ENCODE measurements at places on chromosomes 11 and 22.

- no peak for DNase-seq
Observed at GRCh38 chr22:25645964-25646363, 81.5 kb downstream of the GRK3 start.

- DNase-seq, result no peak
Observed at GRCh38 chr11:71251761-71252268, 562 bp downstream of the SHANK2 start.

- DNase-seq, result no peak
Observed at GRCh38 chr11:5282628-5283027, 12.9 kb upstream of the HBE1 start.

DNA sequence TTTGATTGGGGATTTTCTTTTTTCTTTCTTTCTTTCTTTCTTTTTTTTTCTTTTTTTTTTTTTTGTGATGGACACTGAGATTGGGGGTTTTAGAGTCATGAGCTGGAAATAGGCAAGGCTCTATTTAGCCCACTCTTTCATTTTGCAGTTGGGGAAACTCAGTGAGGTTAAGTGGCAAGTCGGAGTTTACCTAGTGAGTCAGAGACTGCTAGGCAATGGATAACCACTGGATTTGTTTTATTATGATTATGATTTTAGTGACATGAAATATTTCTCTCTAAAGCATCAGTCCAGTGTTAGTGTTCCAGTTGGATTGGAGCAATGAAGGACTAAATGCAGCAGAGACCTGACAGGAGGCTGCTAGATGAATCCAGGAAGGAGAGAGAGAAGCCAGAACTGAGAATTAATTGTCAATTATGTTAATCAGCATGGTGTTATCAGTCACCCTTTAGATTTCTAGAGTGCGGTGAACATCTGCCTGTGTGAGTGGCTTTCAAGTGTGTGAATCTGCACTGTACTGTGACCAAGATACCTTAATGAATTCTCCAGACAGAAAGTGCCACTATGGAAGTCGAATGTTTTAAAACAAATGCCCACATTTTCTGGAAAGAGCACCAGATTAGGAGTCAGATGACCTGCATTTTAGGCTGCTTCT lies 10.9 kb downstream of the BMAL1 start:
- no peak for DNase-seq

GRCh38 chr11:128687321-128687720 lies 6.6 kb upstream of the FLI1 start:
- no peak for DNase-seq

GRCh38 chr11:74288911-74289310 lies 22.5 kb downstream of the P4HA3 start:
- DNase-seq, result no peak

DNA sequence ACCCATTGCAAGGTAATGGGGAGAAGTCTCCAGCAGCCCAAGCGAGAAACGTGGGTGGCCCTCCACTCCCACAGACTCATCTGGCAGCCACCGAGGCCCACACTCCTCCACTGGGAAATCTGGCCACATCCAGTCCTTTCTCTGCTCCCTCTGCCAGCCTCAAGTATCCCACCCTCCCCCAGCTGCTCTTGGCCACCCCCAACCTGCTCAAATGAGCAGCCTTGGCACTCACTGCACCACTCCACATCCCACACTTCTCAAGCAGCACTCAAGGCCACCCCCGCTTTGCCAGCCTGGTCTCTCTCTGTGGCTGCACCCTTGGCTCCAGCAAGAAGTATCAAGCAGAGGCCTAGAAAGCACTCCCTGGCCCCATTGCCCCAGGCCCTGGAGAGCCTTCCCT lies 28.2 kb downstream of the SLC22A12 start:
- no peak for DNase-seq

DNA sequence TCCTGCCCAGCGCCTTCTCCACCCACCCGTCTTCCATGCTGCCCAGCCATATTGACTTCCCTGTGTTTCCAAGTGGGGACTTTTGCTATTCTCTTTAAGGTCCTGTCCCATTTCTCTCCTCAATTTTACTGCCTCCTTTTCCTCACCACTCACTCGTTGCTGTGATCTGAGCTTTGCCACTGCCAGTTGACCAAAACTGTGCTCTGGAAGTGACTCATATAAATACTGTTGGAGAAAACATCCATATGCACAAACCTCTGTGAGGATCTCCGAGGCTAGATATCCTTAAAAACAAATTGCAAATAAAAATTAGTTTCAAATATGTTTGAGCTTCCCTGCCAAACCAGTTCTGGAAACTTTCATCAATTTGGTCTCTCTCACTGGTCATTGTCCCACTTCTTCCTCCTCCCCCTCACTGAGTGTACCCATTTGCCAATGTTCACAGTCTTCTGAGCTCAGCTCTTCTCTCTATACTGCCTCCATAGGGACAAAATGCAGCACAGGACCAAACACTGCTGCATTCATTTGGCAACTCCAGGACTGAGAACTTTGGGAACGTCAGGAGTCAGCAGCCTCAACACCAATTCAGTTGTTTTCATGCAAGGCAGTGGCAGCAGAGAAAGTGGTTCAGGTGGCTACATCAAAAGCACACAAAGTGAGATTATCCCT lies 34.0 kb upstream of the MMP13 start:
- no peak for DNase-seq

All from left renal pelvis (tissue), 4 donors.